ENCODE measurements at places on chromosomes 3 and 15. TPM values are rescaled to one million over a fixed set of nuclear protein-coding genes. Genes with fewer than 3 reads are reported as not detected.

DNA sequence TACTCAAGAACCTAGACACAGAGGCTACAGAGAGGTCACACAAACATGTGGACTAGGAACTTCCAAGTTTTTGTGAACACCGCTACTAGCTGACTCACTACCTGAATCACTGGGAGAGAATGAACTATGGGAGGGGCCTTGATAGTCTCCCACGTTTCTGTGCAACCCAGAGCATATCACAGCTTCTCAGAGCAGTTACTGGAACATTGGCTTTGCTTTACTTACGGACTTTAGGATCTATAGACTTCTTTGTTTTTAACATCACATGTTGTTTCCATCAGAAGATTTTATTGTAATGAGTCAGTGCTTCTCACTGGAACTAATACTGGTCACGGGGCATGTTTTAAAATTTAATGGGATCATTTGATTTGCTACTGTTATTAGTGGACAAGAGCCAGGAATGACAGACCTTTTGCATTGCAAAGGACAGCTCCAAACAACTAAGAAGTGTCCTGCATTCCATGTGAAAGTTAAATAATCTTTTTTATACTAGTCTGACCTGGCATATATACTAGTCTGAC lies 35.6 kb downstream of the RTP4 start:
- no peak for DNase-seq

- DNase-seq, result no peak
Observed at GRCh38 chr15:89103481-89104171, 15.4 kb downstream of the ABHD2 start.

DNA sequence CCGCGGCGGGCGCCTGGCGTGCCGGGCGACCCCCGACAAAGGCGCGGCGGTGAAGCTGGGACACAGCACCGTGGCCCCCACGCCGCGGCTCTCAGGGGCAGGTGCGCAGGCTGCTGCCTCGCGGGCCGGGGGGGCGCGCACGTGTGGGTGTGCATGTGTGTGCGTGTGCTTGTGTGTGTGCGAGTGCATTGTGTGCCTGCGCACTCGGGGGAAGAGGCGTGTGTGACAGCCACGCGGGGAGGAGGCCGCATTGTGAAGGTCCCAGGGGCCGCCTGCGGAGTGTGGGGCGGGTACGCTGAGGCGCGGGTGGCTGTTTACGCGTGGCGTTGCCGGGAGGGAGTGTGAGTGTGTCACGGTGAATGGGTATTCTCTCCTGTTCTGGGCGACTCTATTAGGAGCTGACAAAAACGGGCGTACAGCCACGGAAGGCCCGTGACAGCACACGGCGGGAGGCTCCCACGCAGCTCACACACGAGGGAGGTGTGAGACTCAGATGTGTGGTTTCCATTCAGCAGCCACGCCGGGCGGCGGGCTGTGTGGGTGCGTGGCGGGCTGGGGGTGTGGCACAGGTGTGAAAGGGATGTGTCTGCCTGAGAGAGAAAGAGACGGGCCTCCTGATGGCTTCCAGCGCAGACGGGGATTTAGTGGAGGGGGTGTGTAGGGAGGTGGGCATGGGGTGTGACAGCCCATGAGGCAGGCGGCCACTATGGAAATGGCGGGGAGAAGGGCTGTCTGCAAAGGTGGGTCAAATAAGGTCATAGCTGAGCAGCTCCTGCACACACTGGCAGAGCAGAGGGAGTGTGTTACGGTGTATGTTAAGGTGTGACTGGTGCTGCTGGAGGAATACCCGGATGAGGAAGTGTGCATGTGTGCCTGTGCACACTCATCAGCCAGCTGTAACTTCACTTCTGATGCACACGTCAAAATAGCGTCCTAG lies 750 bp downstream of the PODXL2 start:
- peak; percentile 74 for DNase-seq

DNA sequence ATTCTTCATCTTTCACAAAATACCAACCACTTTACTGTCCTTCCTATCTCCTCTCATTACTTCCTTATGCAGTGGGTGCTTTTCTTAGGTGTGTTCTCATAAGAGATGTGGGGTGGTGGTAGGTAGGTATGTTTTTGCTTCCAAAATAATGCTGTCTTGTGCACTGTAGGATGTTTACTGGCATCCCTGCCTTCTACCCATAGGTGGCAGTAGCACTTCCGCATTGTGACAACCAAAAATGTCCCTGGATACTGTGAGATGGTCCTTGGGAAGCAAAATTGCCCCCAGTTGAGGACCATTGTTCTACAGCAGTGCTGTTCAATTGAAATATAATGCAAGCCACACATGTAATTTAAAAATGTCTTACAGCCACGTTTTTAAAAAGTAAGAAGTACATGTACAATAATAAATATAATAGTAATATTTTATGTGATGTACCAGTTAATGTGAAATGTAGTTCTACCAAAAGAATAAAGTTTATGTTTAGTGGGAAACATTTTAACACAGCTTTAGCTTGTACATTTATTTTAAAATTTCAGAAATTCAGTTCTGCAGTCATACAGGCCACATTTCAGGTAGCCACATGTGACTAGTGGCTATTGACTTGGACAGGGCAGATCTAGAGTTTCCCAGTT lies 75.2 kb downstream of the NEO1 start:
- no peak for DNase-seq

DNA sequence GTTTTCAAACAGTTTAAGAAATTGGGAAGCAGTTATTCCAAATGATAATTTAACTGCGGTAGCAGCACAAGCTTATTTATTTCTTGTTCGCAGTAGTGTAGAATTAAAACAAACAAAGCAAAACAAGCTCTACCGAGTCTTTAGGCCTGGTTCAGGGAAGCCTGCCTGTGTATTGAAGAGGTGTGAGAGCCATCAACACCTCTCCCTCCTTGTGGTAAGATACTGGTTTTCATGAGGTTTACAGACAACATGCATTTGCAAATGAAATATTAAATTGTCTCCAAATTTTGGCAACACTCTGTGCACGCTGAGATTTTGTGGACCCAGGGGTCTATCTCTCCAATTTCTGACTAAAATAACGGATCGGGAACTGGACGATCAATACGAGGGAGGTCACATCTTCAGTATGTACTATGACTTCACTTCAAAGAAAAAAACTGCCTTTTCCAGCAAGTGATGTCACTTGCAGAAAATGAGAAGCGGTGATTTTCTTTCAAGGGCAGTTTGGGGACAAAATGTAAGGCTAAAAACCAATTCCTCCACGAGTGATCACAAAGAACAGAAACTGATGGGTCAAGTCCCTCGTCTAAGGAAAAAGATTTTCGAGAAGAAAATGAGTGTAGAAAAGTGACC lies 721 bp downstream of the ATR start:
- no peak for DNase-seq

- no peak for DNase-seq
Observed at GRCh38 chr15:31161951-31162350, 60.4 kb upstream of the TRPM1 start.

DNA sequence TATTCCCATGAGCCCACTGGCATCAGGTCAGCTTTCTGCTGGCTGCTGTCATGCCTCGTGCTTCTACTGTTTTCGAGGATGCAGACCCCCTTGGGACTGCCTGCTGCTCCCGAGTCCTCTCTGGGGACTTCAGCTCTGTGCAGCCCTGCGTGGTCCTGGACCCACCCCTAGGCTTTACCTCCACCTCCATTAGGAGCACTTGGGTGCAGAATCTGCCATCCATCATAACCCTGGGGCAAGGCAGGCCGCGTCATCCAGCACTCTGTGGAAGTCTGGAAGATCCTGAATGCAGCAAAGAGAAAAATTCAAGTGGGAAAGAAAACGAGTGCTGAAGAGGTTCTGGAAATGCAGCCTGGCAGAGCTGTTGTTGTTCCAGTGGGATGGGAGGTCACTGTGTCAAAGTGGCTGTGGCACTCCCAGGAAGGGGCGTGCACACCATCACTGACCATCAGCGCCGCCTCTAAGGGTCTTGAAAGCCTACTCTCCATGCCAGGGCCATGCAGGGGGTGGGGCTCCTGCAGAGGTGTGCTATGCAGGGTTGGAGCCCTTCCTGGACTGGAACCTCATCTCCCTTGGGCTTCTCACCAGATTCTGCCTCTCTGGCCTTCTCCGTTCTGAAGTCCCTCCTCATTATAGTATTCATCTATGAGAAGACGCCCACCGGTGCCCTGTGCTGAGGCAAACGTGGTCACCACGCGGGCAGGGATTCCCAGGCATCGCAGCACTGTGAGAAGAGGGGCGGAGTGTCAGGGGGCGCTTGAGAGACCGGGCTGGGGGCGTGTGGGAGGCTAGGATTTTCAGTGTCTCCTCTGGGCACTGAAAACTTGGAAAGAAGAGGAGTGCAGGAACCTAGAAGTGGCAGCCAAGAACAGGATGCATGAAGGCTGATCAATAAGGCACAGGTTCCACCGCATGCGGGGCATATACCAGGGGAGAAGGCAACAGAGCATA lies 12.5 kb downstream of the EPB42 start:
- DNase-seq, result no peak

- no peak for DNase-seq
Observed at GRCh38 chr3:82568776-82569338, 807.4 kb upstream of the GBE1 start.

DNA sequence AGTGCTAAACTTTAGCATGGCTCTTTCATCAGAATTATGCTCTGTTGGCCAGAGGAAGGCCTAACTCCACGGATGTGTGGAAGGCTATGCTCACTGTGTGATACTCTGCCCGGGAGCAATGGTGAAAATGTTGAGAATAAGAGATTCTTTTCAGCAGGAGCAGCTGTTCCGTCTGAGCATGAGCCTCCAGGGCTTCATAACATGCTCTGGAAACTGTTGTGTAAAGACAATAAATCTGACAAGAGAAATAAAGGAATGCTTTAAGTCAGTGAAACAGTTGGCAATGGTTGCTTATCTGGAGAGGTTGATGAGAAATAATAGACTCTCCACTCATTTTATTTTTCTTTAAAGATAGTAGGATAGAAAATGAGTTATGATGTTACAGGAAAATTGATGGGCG lies 269.8 kb downstream of the DIPK2A start:
- DNase-seq, result no peak

DNA sequence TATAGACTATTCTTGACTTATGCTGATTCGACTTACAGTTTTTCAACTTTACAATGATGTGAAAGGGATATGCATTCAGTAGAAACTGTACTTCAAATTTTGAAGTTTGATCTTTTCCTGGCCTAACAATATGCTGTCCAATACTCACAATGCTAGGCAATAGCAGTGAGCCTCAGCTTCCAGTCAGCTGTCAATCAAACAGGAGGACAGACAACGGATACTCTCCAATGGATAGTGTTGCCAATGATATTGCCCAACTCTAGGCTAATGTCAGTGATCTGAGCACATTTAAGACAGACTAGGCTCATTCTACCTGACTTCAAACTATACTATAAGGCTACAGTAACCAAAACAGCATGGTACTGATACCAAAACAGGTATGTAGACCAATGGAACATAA lies 55.0 kb upstream of the ZNF280D start:
- DNase-seq, result no peak

DNA sequence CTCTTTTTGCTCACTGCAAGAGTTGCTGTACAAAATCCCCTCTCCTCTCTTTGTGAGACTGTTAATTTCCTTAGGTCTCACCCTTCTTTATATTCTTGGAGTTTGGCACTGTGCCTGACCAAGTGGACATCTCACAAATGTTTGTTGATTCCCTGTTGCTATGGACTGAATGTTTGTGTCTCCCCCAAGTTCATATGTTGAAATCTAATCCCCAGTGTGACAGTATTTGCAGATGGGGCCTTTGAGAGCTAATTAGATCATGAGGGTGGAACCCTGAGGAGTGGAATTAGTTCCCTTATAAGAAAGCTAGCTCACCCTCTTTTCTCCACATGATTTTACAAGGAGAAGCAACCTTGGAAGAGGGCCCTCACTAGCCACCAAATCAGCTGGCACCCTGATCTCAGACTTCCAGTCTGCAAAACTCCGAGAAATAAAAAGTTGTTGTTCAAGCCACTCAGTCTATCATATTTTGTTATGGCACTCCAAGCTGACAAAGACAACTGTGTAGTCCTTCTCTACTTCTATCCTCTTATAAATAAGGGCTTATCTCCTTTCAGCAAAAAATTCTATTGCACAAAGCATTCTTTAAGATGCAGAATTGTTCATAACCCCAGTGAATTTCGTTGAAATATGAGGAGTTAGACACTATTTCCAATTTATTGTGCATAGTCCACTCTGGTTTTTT lies 65.5 kb upstream of the NPHP3 start:
- DNase-seq, result no peak

DNA sequence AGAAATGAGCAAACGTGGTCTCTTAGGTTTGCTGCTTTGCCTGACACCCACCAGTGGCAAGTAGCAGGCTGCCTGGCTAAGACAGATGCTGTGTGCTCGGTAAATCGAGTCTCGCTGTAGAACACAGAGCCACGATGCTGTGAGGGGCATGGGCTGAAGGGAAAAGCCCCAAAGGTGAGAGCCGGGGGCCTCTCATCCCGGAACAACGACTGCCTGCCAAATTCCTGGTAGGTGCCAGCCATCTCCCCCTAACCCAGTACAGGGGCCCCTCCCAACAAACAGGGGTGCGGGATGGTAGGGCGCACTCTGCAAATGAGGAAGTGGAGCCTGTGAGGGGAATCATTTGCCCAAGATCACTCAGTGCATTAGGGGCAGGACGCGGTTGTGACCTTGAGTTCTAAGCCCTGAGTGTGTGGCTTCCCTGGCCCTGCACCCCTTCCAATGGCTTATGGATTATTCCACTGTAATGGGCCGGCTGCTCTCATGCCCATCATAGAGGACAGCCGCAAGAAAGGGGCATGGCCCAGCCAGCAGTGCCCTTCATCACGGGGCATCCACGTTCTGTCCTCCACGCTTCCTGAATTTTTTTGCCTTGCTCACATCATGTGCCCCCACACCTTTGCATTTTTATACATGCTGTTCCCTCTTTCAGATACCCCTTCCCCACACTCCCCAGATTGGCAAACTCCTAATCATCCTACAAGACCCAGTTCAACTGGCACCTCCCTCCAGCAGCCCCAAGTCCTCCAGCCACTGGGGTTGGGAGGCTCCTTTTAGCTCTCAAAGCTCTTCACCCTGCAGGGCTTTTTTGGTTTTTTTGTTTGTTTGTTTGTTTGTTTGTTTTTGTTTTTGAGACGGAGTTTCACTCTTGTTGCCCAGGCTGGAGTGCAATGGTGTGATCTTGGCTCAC lies 125.4 kb downstream of the NUP210 start:
- no peak for DNase-seq

DNA sequence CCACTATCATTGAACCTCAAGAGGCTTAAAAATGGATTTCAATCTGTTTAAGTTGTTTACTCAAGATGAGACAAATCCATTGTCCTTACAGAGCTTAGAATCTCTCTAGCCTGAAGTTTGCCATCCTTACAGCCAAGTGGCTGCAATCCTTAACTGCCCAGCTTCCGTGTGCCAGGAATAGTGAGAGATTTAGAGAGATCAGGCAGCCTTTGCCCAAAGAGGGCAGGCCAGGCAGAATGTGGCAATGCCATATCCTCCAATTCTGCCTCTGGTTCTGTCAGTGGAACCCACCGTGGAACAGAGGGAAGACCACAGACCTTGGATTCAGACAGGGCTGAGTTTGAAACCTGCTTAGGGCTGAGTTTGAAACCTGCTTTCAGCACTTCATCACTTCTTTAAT lies 374.3 kb downstream of the VPS13C start:
- no peak for DNase-seq

The FBXL22 gene
- 2.3 TPM for total RNA-seq

The PDCD10 gene
- total RNA-seq, result 56.1 TPM

The SKOR1 gene
- total RNA-seq, result 0.34 TPM

The C3orf22 gene
- total RNA-seq, result not detected

Measured in left lung (tissue), 14 donors.